ENCODE measurements at places on chromosomes 5 and 9.

DNA sequence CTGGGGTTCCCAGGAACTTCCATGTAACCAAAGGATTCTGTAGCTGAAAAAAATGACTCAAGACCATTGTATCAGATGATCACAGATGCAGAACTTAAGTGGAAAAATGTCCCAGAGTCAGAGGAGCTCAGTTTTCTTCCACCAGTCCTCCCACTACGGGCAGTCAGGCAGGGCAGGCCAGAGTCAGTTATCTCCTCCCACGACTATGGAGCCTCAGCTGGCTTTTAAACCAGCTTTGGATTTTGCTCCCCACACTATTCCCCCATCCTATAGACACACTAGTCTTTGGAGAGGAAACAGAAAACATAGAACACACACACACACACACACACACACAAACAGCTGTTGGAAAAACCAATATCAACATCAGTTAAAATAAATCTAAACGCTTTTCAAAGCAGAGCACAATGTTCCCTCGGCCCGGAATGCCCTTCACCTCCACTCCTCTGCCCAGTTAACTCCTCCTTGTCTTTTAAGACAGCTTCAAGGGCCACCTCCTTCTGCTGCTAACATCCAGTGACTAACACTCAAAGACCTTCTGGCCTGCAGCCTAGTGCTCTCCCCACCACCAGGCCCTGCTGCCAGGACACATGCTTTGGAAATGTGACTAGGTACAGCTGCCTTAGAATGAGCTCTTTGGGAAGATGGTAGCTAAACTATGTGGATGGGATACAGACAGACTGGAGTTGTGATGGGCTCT is 56.8 kb downstream of the NIPAL4 start:
- no peak for DNase-seq

- DNase-seq, result no peak
Observed at GRCh38 chr5:14702238-14702839, 37.8 kb downstream of the OTULIN start.

GRCh38 chr5:90084342-90084741 is 325.2 kb downstream of the CETN3 start:
- no peak for DNase-seq

GRCh38 chr5:96967400-96967799 is 31.5 kb downstream of the LNPEP start:
- no peak for DNase-seq

Measured in NCI-H510A treated with DMSO at 0.1 percent for 48 hours (cell line).